ENCODE measurements at places on chromosomes 5 and 9.

DNA sequence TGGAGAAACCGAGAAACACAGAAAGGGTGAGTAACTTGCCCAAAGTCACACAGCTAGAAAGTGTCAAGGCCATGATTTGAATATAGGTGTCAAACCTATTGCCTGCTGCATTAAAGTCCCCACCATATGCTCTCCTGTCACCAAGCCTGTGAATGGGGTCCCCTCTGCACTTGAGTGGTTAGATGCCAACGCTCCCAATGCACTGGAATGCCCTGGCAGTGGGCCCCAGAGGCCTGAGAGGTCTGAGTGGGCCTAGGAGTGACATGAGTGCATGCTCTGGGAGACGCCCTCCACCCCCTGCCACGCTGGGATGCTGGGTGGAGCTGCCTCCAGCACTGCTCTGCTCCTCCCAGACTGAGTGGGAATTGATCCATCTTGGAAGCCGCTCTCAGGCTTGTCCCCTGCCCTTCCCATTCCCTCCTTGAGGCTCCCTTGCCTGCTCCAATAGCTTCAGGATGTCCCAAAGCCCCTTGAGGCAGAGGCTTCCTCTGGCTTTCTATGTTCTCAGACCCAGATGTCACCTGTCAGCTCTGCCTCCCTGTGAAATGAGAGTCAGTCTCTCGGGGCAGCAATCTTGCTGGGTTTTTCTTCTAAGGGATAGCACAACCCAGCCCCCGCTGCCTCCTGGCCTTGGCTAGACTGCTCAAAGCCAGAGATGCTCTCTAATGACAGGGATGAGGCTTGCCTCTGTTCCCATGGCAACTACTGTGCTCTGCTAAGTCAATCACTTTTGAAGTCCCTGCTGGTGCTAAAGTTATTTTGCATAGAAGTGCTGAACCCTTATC, 6.6 kb upstream of the ARSI start:
- DNase-seq, result no peak

DNA sequence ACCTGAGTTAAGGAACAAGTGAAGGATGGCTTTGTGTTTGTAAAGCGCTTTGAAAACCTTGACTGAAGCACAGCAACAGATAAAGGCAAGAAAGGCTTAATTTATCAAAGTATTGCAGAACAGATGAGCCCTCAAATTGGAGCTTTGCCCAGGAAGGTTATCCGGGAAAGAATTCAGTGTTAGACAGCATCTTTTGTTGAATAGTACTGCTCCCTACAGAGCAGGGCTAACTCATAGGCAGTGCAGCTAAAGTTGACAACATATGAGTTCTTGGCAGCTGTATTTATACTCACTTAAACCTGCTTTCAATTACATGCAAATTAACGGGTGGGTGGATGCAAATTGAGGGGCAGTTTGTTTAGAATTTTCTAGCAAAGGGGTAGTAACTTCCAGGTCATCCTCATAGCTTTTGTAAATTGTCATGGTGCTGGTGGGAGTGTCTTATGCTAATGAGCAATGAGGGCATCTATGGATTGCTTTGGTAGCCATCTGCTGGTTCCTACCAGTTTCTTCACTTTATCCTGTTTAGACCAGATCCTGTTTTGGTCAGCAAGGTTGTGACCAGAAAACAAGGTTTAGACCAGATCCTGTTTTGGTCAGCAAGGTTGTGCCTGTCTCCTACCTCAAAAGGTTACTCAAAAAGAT, 105.8 kb downstream of the GDA start:
- DNase-seq, result no peak

- no peak for DNase-seq
These were observed 86.4 kb downstream of the RCL1 start for GRCh38 chr9:4879115-4879558.

GRCh38 chr9:90175865-90176264, 466.8 kb downstream of the DIRAS2 start:
- DNase-seq, result no peak

- no peak for DNase-seq
These were observed 250.4 kb upstream of the IRX4 start for GRCh38 chr5:2133080-2133479.

DNA sequence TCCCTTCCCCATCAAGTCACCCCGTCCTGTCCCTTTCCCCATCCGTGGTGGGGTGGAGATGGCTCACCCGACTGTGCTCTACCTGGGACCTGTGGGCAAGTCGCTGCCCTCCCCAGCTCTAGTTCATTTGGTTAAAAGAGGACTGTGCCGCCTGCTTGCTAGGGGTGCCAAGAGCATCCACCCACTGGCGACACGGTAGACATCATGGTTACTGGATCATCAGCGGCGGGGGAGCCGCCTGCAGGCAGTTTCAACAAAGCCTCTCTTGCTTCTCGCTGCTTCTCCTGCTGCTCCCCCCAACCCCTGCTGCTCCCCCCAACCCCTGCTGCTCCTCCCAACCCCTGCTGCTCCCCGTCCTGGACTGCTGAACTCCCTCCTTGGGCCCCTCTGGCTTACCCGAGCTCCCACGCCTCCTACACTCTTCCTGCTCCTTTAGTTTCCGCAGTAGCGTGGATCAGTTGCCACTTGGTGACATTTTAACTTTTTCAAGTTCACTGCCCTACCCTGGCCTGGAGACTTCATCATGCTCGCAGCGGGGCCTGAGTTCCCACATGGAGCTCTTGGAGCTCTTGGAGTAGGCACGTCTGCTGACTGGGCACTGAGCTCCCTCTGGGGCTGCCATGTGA, 22.0 kb upstream of the SCGB3A1 start:
- DNase-seq, result no peak

- DNase-seq, result no peak
These were observed 57.6 kb downstream of the STARD4 start for GRCh38 chr5:111454776-111455175.

GRCh38 chr5:159825551-159826051, 90.7 kb upstream of the ADRA1B start:
- DNase-seq, result no peak

DNA sequence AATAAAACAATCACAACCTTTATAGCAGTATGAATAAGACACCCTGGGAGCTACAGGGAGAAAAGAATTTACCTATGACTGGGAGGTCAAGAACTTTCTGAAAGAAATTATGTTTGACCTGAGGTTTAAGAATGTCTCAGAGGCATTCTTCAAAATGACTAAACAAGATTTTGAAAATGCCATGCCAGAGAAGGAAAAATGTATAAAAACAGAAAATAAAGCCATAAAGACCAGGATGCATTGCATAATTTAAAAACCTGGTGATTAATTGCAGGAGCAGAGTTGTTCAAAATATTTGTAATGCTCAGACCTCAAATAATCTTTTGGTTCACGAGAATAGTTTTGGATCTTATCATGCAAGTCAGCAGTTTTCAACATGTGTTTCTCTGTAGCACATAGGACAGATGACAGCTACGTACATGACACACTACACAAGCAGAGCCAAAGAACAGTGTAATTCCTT, 954.7 kb upstream of the ARRDC3 start:
- no peak for DNase-seq

- no peak for DNase-seq
These were observed 133.4 kb downstream of the SLC12A2 start for GRCh38 chr5:128216860-128217531.

- no peak for DNase-seq
These were observed 1.9 kb upstream of the PJA2 start for GRCh38 chr5:109411627-109412026.

DNA sequence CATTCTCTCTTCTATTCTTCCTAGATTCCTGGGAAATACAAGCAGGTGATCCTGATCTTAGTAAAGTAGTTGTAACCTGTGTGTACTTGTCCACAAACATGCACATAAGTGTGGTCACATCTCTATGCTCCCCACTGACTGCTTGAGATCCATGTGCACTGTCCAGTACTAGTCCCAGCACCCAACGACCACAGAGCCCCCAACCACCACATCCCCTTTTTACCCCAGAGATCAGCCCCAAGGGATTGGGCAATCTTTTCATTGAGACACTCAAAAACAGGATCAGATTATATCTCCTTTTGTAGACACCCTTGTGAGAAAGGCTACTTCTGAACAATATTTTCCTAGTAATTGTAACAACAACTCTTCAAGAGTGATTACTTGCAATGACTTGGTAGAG, 240.6 kb downstream of the ACTL7B start:
- DNase-seq, result no peak

GRCh38 chr5:166341740-166342337, 1949.6 kb upstream of the WWC1 start:
- no peak for DNase-seq

DNA sequence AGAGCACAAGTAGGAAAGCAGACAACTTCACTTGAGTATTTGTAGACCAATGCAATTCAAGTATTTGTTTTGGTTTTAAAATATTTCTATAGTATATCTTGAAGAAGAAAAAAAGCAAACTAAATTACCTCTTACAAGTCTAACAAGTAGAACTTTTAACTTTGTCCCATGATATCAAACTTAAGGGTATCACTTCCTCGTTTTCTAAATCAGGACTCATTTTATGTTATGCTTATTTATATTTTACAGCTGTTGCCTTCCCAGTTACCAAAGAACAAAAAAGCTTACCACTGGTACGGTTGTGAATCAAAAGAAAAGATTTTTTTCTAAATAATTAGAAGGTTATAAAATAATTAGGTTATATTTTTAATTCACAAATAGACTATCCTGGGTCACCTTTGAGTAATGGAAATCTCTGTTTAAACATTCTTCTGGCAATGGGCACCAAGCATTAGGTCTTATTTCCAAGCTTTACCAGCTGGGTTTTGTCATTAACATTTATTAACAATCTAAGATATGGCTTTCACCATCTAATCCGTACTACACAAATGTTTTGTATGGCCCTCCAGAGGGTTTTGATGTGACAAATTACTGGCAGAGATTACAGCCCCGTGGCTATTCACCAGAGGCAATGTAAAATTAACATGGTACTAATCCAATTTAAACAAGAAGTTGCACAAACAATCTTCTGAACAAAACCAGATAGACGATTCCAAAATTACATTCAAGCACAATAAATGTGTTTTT, 63.6 kb downstream of the CEP120 start:
- no peak for DNase-seq

- no peak for DNase-seq
These were observed 301.1 kb upstream of the PTGER4 start for GRCh38 chr5:40378396-40379177.

GRCh38 chr5:101142102-101142501, 239.0 kb upstream of the ST8SIA4 start:
- no peak for DNase-seq

- no peak for DNase-seq
These were observed 2.7 kb downstream of the SHB start for GRCh38 chr9:38066197-38066913.

DNA sequence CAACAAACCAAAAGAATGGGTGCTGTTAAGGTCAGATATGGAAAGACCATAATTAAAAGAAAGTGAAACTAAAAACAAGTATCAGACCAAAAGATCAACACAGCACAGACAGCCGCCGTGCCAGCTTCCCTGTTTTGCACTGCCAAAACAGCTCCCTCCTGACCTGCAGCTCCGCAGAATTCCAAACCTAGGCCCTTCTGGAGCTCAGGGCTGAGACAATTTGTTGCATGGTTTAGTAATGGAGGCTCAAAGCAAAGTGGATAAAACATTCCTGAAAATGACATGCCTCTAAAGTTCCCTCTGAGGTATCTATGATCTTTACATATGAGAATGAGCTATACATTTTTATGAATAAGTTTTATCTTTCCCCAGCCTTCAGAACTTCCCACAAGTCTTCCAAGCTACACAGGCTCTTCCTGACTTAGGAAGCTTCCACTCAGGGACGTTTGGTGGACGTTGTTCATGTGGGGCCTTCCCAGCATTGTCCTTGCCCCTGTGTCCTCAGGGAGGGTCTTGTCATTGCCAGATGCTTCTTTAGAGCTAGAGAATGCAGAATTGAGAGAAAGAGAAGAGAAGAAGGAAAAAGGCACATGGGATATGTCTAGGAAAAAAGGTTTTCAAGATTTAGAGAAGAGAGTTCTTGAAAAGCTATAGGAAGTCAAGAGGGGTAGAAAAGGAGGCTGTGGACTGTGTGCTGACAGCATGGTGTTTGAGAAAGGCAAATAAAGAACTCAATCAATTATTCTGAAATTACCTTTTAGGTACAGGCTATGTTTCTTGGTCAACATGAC, 28.4 kb upstream of the SSBP2 start:
- DNase-seq, result peak; percentile 63

DNA sequence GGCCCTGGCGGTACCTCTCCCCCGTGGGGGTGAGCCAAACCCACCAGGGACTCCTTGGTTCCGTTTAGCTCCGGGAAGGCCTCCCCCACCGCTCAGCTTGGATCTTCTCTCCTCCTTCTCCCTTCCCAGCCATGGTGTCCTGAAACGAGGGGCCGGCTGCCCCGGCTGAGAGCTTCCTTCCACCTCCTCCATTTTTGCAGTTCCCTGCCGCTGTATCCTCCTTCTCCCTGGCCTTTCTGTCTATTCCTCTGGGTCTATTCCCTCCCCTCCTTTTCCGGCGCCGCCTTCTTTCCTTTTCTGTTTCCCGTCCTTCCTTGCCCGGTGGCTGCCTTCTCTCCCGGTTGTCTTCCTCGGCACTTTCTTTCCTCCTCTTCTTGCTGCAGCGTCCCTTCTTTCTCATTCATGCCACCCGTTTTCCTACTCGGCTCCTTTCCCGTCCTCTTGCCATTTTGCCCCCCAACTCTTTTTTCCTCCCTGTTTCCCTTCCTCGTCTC, 110.4 kb downstream of the LIFR start:
- DNase-seq, result no peak

GRCh38 chr9:110994771-110995241, 43.5 kb downstream of the LPAR1 start:
- no peak for DNase-seq

- DNase-seq, result no peak
These were observed 168.4 kb upstream of the MPDZ start for GRCh38 chr9:13447843-13448422.

DNA sequence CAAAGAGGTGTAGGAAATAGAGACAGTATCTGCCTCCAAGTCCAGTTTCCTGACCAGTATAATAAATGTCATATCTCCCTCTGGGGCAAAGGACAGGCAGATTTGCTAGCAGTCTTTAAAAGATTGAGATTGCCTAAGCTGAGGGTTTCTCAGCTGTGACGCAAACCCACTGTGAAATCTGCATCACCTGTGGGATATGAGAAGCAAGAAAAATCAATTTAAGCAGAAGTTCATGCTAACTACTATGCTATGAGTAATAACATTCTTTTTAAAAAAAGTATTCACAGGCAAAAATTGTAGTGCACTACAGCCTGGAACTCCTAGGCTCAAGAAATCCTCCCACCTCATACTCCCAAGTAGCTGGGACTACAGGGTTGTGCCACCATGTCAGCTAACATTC, 168.1 kb upstream of the POC5 start:
- no peak for DNase-seq

All from activated CD4-positive, alpha-beta T cell treated with anti-CD3 and anti-CD28 coated beads for 36 hours (primary cell).